ENCODE measurements at places on chromosomes 1 and 21.
A peak's percentile ranks its signal among the peaks of the same experiment; 100 is the strongest.

- DNase-seq = no peak
Measured at GRCh38 chr1:211811848-211812247, 18.7 kb downstream of the LPGAT1 start.

DNA sequence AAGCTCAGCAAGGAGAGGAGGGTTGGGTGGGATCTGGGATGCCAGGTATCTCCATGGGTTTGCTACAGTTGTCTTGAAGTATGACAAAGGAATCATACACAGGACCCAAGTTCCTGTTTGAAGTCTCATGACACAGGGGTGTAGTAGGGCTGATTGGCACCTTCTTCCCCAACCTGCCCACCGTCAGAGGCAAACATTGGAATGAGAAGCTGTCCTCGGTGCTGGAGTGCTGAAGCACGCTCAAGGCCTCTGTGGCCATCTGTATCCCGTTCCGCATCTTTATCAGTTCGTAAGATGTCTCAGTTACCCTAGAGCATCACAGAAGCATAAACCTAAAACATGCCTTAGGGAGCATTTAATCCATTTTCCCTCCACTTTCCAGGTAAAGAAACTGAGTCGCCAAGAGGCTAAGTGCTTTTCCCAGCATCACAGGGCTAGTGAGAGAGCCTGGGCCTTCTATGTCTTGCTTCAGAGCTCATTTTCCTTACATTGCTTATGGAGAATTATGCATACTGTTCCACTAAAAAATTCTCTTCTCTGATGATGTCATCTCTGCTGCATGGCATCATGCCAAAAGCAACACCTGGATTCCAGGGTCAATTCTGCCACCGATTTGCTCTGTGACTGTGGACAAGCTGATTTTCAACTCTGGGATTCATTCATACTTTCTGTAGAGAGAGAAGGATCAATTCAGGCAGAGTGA is 34.2 kb downstream of the VWA5B1 start:
- DNase-seq = no peak

GRCh38 chr21:35438643-35439404 is 389.7 kb upstream of the RUNX1 start:
- DNase-seq = no peak

- DNase-seq = no peak
Measured at GRCh38 chr1:95169548-95169947, 52.4 kb downstream of the TLCD4 start.

DNA sequence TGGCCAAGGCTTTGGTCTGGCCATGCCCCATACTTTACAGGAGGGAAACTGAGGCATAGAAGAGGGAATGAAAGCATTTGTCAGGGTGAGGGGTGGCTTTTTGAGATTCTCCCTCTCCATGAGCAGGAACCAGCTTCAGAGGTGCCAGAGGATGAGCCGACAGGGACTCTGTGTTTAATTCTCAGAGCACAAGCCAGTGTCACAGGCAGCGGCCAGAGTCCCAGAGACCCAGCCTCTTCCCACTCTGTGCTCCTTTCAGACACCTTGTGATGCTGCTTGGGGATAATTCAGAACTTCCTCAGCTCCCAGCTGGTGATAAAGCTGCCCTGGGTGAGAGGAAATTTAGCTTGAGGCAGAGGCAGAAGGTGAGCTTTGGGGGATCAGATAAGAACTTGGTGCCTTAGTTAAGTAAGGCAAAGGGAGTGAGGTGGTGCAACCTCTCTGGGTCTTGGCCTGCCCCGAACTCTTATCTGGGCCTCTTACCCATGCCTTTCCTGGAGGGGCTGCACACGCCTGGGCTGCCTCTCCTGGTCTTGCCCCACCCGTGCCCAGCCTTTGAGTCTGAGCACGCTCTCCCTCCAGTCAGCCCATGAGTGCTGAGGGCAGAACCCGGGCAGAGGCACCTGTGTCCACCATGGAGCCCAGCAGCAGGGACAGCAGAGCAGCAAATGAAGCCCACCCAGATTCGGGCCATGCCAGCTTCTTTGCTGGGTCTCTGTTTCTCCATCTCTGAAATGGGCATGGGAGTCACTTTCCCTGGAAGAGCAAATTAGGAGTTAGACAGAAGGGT is 175.6 kb upstream of the C1orf174 start:
- DNase-seq = no peak

GRCh38 chr1:79852004-79852403 is 845.5 kb upstream of the ADGRL4 start:
- no peak for DNase-seq

GRCh38 chr1:2465371-2466269 is 10.5 kb upstream of the PLCH2 start:
- peak; percentile 76 for DNase-seq

DNA sequence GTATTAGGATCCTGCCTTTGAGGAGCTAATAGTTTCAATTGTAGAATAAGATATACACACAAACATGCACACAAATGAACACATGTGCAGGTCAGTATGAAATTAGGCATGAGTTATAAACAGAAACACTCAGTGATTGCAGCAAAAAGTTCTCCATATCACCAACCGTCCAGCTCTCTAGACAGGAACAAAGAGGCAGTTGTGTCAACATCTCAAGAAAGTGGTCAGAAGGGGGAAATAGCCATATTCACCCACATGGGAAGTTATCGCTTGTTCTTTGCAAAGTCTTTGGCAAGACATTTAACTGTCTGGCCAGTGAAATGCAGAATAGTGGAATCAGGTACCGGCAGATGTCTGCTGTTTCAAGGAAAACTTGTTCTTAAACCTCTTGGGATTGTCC is 29.4 kb upstream of the PIGC start:
- DNase-seq = no peak

GRCh38 chr1:44566281-44567046 is 107.8 kb downstream of the TMEM53 start:
- DNase-seq = no peak

GRCh38 chr1:44632598-44632997 is 41.7 kb downstream of the TMEM53 start:
- DNase-seq = no peak

- DNase-seq = peak; percentile 41
Measured at GRCh38 chr1:2271841-2272655, 43.9 kb downstream of the SKI start.

- DNase-seq = no peak
Measured at GRCh38 chr1:64004451-64005025, 198.9 kb upstream of the UBE2U start.

- DNase-seq = no peak
Measured at GRCh38 chr1:174976436-174977108, 23.2 kb upstream of the CACYBP start.

DNA sequence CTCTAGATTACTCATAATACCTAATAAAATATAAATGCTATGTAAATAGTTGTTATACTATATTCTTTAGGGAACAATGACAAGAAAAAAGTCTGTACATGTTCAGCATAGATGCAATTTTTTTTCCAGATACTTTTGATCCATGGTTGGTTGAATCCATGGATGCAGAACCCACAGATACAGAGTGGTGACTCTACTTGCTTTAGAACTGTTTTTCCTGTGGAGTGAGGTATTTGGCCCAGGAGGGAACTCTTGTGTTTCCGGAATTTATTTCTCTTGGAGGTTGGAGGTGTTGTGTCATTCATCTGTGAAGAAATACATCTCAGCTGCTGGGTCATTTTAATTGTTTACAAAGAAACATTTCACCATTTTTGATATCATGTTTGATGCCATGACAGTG is 28.7 kb downstream of the TMEM200B start:
- no peak for DNase-seq

DNA sequence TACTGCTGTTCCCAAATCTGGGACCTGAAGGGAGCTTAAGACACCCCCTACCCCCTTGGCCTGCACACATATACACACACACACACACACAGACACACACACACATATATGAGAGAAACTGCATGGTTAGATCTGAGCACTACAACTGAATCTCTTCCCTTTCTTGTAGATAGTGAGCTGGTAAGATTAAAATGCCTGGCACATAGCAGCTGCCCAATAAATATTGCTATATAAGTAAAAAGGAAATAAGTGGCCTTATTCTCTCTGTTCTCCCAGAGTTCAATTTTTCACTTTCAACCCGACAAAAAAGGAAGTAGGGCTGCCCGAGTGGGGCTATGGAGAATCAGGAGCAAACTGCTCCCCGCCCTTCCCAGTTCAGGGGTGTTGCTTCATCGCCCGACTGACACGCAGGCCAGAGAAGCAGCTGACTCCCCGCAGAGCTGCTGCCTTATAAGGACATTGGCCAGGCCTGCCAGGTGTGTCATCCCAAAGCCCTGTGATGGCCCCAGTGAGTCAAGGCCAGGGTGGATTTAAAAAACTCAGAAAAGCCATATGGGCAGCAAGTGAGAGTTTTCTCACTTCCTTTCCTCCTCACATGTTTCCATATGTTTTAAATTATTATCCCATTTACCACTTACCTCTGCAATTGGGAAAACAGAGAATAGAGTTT is 106.5 kb upstream of the SLC44A3 start:
- peak; percentile 75 for DNase-seq

- DNase-seq = no peak
Measured at GRCh38 chr1:28913786-28914227, 562 bp upstream of the EPB41 start.

DNA sequence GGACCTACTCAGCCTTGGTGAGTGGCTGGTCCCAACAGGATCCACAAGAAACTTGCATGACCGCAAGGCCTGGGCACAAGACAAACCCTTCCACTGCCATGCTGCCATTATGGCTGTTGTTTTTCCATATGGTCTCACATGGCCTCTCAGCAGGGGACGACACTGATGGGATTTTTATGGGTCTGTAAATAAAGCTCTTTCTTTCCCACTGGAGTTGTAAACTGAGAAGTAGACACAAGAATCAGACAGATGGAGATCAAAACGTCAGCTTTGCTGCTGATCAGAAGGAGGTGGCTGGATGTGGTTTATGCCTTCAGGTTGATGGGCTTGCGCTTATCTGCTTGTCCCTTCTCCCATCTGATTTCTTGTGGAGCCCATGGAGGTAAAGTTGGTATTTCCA is 138.1 kb upstream of the KCNJ6 start:
- DNase-seq = peak; percentile 11

GRCh38 chr1:18778437-18778836 is 81.0 kb downstream of the TAS1R2 start:
- DNase-seq = no peak

GRCh38 chr1:12416101-12416500 is 186.3 kb downstream of the VPS13D start:
- DNase-seq = no peak

GRCh38 chr1:151710187-151710840 is 6.3 kb downstream of the CELF3 start:
- DNase-seq = peak; percentile 94

DNA sequence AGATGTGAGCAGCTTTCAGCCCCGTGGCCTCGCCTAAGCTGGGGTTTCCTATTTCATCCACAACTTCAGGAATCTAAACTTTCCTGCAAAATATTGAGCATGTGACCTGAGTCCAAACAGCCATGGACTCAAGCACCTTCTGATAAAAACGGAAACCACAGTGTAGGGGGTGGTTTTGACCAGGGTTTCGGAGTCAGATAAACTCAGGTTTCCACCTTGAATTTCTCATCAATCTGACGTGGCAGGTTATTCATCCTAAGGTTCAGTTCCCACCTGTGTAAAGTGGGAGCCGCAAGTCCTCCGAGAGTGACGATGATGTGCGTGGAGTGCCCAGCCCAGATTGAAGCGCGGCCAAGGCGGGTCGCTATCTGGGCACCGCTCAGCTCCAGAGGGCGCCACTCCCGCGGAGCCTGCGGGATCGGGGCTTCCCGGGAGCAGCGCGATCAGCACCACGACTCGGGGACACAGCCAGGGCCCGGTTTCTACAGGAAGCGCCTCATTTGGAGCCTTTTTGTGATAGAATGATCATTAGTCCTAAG is 871 bp upstream of the ETS2 start:
- peak; percentile 80 for DNase-seq

- DNase-seq = peak; percentile 58
Measured at GRCh38 chr21:31537872-31538576, 121.5 kb upstream of the SOD1 start.

- no peak for DNase-seq
Measured at GRCh38 chr21:35616090-35616489, 444.2 kb downstream of the SETD4 start.

DNA sequence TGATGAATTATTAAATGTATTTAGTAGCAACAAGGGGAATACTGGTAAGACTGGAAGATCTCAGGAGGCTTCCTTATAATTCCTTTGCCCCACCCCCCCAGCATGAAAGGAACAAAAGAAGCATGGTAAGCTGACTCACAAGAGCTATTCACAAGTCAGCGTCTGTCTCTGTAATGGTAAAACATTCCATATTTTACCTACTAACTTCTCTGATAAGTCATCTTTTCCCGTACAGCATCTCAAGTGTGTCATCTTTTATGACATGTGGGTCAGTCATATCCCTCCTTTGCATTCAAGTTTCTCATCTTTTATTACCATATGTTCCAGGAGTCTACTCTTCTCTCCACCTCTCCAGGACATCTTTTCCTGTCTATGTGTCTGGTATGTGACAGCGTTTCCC is 241.3 kb downstream of the PLA2G4A start:
- DNase-seq = no peak

DNA sequence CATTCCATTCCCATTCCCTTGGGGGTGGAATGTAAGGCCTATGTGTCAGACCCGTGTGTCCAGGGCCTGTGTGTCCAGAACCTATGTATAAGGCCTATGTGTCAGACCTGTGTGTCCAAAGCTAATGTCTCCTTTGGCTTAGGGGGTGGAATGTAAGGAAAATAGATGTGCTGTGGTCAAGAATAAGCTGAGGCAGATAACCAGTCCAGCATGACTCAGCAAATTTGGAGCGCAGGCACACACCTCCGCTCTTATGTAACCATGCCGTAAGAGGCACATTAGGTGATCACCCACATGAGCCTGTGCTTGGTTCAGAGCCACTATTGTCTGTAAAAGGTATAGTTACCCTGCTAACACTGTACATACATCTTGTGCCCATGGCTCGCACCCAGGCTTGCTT is 150.8 kb upstream of the SGIP1 start:
- no peak for DNase-seq

DNA sequence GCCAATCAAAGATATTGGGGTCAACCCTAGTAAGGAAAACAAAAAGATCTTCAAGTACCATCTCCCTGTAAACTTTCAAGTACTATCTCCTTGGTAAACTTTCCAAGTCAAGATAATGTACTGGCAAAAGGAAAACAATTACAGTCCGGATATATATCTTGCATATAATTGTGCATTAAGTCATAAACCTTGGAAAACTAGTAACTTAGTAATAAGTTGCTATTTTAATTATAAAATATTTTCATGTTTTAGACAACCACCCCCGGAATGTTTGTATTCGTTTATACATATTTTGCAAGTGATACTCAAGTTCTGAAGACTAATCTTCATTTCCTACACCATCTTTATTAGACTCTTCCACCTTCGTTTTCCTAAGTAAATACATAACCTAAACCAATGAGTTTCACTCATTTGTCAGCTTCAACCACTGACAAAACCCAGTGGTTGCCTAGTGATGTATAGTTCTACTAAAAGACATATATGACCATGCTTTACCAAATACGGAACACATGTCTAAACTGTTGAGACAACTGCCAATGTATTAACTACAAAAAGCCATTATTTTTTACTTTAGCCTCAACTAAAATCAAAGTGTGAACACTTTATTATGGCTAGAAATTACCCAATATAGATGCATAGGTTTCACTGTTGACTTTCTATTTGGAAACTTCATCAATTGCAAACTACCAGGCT is 1.7 kb downstream of the AKT3 start:
- no peak for DNase-seq
